ENCODE measurements at places on chromosomes 11 and 22.

GRCh38 chr11:5968394-5968793 is at the start of gene OR56A5:
OR56A5 (minus strand) TSS chr11:5968494; CDS start chr11:5968494, 0 bp downstream.
- DNase-seq = no peak

DNA sequence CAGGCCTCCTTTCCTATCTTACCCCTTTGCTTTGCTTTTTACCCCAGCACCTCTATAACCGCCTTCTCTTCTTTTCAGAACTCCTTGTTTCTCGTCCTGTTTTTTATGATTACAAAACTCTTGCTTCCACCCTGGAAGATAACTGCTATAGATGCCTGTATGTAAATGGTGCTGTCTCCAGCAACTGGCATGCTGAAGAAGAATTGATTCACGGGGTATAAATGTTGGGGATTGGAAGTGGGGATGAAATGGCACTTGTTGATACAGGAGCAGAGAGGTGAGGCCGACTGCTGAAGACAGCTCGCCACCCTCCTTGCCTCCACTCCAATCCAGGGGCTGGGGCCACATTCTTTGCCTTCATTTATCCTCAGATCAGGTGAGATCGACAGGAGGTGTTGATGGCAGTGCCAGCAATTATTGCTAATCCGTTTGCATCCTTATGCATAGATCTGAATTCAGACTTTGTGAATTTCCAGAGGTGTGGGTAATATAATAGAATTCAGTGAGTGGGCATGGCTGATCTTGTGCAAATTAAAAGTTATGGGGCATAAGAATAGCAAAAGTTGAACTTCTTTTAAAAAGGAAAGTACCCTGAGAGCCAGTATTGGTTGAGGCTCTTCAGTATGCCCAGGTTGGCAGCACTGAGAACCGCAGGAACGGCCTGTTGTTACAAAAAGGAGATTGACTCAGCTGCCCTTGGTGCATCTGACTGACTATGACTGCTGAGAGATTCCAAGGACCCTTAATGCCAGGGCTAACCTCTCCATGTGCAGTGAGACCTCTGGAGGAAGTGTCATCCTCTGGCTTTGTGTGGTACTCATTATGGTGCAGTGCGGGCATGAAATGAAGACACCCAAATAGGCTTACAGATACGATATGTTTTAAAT is 5.3 kb downstream of the NEAT1 start:
- DNase-seq = peak; percentile 78

DNA sequence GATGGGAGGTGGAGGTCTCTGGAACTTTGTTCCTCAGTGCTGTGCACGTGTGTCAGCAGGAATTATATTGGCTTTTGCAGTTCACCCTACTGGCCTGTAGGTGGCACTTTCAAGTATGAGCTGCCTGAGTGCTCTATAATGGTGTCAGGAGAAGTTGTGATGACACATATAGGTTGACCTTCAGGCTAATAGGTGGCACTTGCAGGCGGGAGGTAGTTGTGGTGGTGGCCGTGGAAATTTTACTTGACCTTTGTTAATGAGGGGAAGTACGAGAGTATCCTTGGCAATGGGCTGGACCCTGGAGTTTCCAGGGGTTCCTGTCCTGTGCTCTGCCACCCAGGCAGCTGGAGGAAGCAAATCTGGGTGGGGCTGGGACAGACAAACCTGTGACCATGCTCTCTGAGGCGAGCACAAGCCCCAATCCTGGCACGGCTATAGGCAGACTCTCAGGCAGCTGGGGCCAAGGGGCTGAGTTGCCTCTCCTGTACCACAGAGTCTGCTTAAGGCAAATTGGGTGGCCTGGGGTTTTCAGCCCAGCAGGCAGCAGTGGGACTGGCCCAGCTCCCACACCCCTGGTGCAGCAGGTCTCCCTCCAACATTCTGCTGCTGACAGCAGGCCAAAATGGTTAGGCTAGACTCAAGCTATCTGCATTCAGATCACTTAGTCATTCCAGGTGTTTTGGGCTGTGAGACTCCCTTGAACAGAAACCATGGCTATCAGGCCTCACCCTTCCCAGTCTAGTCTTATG is 147.5 kb upstream of the CTSC start:
- no peak for DNase-seq

- no peak for DNase-seq
These were observed 1.8 kb downstream of the TTC17 start for GRCh38 chr11:43360361-43361032.

GRCh38 chr11:69834811-69835800 is 15.9 kb upstream of the FGF3 start:
- DNase-seq = no peak

DNA sequence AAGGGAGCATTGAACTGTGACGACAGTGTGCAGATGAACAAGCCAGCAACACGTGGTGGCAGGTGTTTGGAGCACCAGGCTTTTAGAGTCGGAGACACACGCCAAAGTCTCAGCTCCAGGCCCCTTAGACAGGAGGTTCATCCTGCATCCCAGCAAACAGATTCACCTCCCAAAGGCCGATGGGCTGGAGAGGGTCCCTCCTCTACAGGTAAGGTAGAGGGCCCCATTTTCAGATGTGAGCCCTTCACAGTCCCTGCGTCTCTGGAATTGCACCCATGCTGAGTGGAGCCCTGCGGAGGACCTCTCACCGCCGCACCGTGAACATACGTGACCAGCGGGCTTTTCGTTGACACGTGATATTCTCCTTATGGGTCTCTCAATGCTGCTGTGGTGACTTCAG is 109.0 kb upstream of the B3GAT1 start:
- DNase-seq = no peak

- no peak for DNase-seq
These were observed 8.5 kb downstream of the SPON1 start for GRCh38 chr11:13970986-13971385.

GRCh38 chr11:60592601-60593000 is 77.4 kb downstream of the MS4A13 start:
- DNase-seq = no peak

DNA sequence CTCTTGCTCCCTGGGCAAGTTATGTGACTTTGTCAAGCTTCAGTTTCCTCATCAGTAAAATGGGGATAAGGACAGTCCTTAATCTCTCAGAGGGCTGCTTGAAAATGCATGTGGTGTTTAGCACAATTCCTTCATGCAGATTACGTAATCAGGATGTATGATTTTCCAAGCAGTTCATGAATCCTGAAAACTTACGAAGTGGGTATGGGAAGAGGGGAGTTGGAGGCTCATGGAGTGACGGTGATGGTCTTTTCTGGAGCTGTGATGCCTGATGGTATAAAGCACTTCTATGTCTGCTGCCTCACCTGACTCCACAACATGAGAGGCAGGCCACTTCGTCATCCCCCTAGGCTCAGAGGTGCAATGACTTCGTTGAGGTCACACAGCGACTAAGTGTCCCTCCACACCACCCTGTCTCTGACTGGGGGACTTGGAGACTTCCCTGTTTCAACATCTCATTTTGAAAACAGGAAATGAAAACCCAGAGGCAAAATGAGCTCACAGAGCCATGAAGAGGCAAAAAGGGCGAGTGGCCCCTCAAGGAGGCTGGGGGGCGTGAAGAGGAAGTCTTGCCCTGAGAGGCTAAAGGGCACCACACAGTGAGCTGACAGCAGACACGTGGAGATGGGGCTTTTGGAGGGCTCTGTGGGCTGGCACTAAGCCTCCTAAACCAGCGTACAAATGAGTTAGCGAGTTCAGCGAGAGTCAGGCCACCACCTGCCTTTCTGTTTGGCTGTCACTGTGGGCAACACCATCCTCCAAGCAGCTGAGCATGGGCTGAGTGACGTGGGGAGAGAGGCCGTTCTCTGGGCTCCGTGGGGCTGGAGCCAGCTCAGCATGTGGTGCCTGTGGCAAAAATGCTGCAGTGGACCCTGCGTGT is 10.1 kb downstream of the MCM5 start:
- no peak for DNase-seq

GRCh38 chr11:17395978-17396377 is 7.5 kb upstream of the KCNJ11 start:
- DNase-seq = no peak

- no peak for DNase-seq
These were observed 71.2 kb downstream of the MYO7A start for GRCh38 chr11:77199137-77199745.

- no peak for DNase-seq
These were observed 9.2 kb upstream of the AIFM3 start for GRCh38 chr22:20957683-20958431.

GRCh38 chr11:118834427-118835028 is 43.6 kb upstream of the DDX6 start:
- DNase-seq = no peak

GRCh38 chr22:38240734-38241252 is 32.0 kb downstream of the TMEM184B start:
- no peak for DNase-seq

GRCh38 chr11:75195167-75195962 is 44.5 kb downstream of the SLCO2B1 start:
- DNase-seq = no peak

DNA sequence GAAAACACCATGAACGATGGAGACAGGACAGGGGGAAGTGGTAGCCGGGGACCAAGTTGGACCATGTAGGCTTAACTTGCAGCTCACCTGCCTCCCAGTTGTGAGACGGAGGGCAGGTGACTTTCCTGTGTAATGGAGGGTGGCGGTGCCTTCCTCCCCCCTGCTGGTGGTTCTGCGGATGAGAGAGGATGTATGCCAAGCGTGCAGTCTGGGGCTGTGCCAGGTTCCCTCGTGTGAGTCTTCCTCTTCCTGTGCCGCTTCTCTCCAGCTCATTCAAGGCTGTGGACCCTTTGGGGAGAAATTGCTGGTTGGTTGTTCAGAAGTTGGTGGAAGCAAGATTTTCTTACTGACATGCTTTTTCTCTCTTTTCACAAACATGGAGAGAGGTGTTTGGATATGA is 35.1 kb downstream of the MPPED1 start:
- DNase-seq = no peak

DNA sequence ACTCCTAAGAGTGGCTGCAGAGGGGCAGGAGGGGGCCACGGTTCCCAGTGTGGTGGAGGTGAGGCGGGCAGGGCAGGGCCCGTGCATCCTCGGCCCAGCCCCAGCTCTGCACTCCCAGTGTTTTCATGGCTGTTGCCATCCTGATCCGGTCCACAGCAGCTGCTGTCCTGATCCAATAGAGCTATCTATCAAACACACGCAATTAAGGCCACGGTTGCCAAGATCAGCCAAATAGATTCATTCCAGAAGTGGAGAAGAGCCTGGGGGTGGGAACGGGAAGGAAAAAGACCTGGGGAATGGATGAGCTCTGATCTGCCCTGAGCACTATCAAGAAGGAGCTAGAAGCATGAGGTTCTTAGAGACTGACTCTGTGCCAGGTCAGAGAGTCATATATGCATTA is 160.9 kb upstream of the SYT13 start:
- DNase-seq = no peak

DNA sequence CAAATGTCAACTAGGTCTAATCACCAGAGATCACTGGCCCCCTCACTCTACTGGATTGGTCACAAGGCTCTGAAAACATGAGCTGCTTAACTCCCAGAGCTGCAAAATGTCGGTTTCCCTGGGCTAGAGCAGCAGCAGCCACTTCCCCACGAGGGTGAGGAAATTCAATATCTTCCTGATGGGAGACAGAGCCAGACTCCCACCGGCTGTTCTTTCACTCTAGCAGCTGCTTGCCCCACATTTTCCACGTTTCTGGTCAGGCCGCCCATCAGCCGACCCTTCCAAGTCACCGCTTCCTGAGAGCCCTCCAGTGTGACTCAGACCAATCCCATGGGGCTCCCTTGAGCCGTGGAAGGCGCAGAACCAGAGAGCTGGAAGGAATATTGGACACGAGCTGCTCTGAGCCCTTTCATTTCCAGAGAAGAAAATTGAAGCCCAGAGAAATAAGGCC is 227.0 kb downstream of the ADAMTS15 start:
- DNase-seq = no peak

DNA sequence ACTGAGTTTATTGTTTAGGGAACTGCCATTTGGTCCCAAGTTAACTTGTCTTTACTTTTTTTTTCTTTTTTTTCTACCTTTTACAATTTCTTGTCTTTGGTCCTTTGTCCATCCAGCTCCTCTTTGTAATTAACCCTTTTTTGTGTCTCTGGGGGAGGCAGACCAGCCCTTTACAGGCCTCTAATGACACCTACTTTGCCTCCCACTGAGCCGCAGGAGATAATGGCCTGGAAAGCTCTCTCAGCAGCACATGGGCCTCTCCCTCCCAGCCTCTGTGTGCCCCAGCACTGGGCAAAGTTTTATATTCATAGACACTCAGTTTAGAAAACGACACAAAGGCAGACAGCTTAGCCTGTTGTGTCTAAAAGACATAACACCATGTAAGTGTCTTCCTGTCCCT is 480.4 kb downstream of the SOX6 start:
- no peak for DNase-seq

GRCh38 chr11:126808836-126809235 is 191.7 kb downstream of the KIRREL3 start:
- no peak for DNase-seq

DNA sequence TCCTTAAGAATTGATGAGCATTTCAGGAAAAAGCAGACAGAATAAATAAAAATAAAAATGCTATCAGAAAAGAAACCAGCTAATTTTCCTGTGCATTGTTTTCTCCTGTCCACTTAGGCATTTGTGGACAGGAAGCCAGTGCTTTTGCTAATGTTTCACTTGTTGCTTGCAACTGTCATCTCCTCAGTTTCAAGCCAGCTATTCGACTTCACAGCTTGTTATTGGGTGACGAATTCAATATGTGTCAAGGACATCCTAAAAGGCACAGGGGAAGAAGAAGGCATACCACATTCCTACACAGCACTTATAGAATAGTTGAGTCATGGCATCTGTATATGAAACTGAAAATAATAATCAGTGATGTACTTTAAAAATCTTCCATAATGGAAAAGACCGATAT is 530.6 kb upstream of the KIRREL3 start:
- DNase-seq = no peak

DNA sequence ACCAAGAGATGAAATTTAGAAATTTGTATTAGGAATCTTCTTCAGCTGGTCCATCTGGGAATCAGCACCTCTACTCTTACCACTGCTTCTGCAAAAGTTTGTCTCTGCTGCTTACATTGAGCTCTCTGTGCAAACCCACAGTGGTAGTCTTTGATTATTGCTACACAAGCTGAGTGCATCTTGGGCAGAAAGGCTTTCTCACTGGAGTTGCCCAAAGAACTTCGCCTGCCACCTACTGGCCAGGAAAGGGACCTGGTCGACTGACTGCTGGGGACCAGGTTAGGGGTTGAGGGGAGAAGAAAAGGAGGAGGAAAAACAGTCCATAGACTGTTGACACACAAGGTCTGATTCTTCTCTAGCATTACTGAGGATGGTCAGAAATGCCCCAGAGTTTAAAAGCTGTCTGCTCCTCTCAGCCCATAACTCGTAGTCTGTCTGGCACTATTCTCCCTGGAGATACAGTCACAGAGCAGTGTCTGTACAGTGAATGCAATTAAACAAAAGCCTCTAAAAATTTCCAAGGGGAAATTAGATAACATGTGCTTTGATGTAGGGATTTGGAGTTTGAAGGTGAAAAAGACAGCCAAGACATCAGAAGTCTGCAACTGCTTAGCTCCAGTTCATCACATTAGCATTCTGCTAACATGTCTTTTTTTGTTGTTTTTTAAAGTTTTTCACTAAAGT is 215.0 kb upstream of the CTSC start:
- no peak for DNase-seq

DNA sequence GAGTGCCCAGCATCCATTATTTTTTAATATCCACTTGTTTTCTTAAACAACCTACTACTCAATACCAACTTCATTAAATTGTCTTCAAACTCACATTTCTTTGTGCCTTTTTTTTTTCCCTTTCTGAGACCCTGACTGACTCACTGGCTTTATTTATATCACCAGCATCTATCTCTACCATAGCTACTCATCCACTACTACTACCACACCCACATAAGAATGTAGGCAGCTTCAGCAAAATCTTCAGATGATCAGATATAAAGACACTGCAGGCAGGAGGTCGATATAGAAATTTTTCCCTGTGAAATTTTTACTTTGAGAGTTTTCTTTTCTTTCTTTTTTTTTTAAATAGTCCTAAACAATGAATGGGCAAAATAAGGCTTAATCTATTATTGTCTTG is 2.2 kb downstream of the OR56B1 start:
- DNase-seq = no peak
